ENCODE measurements at places on chromosomes 1 and 21.

- DNase-seq = no peak
Measured at GRCh38 chr21:46375560-46376230, 51.7 kb downstream of the PCNT start.

DNA sequence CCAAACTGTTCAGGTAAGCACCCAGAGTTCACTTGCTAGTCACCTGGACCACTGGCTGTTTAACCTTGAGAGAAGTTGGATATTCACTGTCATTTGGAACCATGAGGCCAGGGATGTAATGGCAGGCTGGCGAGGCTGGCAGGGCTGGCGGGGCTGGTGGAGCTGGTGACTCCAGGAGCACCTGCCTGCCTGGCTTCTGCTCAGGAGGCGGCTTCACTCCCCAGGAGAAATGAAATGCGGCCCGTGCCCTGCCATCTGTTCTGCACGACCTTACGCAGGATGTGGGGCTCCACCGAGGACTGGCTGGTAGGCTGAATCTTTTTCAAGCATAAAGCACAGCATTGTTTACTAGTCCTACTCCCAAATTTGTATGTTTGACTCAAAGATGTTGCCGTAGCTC is 22.7 kb upstream of the MX1 start:
- DNase-seq = no peak

- DNase-seq = no peak
Measured at GRCh38 chr1:166032572-166033371, 134.0 kb downstream of the FAM78B start.

- peak; percentile 36 for DNase-seq
Measured at GRCh38 chr21:17513214-17514123, 626 bp downstream of the CXADR start.

- DNase-seq = no peak
Measured at GRCh38 chr1:200029822-200030152, 2.3 kb downstream of the NR5A2 start.
